ENCODE measurements at places on chromosomes 1 and 21.

DNA sequence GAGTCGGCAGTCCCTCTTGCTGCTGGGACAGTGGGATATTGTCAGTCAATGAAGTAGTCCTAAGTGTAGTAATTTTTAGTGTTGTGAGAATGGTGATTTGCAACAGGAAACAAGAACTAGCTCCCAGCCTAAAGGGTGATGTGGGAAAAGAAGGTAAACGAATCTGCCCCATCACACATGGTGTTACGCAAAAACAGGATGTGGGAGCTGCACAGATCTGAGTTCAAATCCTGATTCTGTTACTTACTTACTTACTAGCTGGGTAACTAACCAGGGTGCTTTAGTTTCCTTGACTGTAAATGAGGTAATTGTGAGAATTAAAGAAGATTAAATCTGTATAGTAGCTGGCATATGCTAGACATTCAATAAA is 22.3 kb downstream of the NAV1 start:
- DNase-seq, result no peak

- no peak for DNase-seq
Measured at GRCh38 chr1:24027838-24028468, 47.8 kb upstream of the SRSF10 start.

DNA sequence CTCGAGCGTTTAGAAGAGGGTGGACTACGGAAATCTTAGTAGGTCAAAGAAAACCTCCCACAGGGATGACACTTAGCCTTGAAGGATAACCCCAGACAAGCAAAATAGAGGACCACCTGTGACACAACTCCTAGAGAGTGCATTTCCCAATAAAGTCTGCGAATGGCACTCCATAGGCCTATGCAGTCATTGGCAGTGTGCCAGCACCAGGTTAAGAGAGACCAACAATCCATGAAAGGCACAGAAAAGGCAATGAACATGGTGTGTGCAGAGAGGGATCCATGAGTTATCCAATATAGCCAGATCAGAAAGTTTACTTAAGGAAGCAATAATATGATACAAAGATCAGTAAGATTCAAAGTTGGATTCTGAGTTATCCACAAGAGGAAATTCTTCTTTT is 45.2 kb upstream of the FMO2 start:
- no peak for DNase-seq

- DNase-seq, result no peak
Measured at GRCh38 chr21:26115305-26115704, 55.3 kb downstream of the APP start.

GRCh38 chr1:31943546-31944184 is 5.5 kb upstream of the PTP4A2 start:
- DNase-seq, result no peak
